ENCODE measurements at places on chromosomes 3 and 15.

DNA sequence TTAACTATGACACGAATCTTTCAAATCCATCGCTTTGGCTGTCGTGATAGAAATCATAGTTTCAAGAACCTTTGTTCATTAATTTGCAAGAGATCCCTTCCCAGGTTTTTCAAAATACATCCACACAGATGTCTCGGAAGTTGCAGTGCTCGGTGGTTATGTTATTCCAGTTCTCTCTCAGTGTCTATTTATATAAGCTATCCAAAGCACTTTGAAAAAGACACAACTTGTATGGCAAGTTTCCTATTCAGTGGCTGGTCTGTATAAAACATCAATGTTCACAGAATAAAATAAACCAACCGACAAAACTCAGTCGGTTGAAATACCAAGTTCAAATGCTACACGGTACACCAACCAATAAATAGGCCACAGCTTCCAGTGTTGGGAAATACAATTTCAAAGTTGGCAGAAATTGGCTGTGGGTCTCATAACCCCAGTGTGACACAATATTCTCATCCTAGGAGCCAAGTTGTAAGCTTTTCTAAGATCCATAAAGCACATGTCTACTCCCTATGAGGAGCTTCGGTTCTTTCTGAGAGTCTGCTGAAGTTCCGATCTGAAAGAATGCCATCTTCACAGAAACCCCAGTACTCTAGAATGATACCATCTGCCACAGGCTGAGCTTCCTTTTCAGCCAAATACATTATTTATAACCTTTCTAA, 23.7 kb downstream of the SATB1 start:
- no peak for DNase-seq

DNA sequence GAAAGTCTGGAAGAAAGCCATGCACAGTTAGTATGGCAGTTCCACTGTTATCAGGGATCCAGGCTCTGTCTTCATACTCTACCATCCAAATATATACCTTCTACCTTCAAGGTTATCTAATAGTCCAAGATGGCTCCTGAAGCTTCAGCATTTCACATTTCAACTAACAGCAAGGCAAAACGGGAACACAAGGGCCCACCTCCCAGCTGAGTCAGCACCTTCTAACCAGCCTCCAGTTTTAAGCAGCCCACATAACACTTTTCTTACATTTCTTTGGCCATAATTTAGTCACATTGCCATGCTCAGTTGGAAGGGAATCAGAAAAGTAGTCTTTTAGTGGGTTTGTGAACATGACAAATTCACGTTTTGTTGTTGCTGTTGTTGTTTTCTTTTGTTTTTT, 15.4 kb upstream of the MSL2 start:
- DNase-seq = no peak

DNA sequence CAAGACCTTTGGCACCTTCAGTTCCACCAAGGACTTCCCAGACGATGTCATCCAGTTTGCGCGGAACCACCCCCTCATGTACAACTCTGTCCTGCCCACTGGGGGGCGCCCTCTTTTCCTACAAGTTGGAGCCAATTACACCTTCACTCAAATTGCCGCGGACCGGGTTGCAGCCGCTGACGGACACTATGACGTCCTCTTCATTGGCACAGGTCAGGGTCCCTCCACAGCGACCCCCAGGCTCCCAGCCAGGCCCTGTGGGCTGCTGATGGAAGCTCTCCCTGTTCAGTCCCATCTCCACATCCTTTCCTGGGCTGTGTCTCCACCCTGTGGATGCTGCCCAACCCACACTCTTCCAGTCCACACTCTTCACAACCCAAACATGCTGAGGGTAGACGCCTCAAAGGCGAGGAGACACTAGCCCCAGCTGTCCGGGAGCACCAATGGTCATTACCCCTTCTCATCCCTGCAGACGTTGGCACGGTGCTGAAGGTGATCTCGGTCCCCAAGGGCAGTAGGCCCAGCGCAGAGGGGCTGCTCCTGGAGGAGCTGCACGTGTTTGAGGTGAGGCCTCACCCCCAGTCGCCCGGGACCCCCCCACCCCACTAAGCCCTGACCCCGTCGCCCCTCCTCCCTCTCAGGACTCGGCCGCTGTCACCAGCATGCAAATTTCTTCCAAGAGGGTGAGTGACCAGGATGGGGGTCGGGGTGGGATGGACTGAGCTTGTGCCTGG, 4.3 kb upstream of the LSMEM2 start:
- peak; percentile 49 for DNase-seq

- DNase-seq = peak; percentile 55
Measured at GRCh38 chr3:43894176-43895049, 203.7 kb downstream of the ABHD5 start.

DNA sequence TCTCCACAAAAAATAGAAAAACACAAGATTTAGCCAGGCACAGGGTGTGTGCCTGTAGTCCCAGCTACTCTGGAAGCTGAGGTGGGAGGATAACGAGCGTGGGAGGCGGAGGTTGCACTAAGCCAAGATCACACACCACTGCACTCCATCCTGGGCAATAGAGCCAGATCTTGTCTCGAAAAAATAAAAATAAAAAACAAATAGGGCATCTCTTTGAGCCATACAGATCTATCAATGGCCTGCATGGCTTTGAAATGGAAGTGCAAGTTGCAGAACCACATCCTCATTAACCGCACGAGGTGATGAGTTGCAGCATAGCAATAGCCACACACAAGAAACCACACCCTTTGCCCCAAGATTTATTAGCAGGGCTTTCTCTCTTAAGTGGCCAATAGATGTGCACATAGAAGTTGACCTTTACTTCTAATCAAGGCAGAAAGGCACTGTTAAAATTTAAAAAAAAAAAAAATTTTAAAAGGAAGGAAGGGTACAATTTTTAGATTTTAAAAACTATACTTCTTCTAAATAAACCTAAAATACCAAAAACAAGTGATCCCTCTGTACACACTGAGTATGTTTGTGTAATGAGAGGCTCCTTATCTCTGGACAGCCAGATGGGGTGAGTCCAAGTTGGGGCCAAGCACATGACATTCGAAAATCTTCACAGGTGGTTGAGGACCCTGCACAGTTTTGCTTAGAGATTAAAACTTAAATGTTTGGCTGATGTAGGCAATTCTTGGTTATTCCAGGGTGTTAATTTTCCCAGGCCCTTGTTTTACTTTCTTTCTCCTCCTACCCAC, 53.4 kb downstream of the FILIP1L start:
- DNase-seq = no peak

DNA sequence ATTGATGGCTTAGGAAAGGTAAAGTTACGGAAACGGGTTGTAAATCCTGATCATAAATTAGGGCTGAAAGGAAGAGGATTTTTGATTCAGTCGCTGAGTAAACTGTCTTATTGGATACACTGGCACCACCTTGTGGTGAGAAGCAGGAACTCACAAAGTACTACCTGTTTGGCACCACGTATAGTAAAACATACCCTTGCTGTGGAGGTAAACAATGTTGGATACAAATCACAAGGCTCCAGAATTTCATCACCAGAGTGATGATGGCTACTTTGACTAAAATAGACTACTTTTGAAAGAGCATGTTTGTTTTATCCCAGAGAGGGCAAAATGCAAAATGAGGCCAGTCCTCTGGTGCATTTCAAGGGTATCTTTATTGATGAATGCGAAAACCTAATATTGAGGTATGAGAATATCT, 216.9 kb downstream of the IGSF11 start:
- peak; percentile 71 for DNase-seq

- no peak for DNase-seq
Measured at GRCh38 chr3:39978308-39978707, 168.9 kb downstream of the MYRIP start.

GRCh38 chr3:65878831-65879230, 159.9 kb downstream of the MAGI1 start:
- DNase-seq = no peak

GRCh38 chr3:170196833-170197232, 15.3 kb upstream of the PHC3 start:
- no peak for DNase-seq

- no peak for DNase-seq
Measured at GRCh38 chr3:54217828-54218227, 95.5 kb downstream of the CACNA2D3 start.

DNA sequence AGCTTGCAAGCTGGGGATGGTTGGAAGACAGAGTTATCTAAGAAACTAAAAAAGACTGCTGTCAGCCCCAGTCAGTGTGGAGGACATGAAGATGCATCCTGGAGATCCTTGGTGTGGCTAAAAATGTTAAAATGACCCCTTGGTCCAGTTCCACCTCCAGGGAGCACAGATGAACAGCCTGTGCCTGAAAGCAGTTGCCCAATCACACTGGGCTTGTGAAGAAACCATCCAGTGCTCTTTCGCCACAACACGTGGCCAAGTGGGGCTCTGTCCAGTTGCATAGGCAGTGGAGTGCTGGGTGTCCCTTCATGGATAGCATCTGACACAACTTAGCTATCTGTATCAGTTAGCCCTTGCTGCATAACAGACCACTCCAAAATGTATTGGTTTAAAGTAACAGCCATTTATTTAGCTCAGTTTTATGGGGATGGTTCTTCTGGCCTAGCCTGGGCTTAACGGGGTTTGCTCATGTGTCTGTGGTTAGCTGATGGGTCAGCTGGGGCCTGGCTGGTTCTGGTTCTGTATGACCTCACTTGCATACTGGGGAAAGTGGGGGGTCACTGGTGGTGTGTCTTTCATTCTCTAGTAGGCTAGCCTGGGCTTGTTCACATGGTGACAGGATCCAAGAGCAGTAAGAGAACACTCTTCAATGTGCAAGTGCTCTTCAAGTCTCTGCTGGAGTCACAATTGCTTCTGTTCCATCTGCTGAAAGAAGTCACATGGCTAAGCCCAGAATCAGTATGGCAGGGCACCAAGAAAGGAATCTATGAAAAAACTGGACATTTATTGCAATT, 226.2 kb downstream of the PDCD6IP start:
- no peak for DNase-seq

DNA sequence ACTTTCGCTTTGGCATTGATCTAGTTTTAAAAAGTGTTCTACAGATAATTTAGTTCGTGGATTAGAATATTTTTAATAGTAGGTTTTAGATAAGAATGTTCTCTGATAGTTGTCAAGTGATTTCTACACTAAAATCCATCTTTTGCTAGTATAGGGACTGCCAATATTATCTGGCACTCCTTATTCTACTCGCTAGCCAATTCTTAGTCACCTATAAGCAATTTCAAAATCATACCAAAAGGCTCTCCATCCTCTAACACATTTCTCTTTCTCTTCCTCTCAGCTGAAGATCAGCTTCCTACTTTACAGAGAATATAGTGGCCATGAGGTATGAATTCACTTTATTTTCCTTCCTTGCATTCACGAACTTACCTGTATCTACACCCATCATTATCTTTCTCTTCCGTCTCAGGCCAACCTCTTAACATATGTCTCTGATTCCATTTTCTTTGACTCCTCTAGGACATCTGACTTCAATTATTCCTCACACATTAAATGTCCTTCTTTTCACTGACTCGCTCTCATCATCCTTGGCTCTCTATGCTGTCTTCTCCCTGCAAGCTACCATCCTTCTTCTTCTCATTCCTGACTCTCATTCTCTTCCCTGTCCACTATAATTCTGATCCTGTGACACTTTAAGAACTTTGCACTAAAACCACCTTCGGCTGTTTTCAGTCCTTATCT, 35.5 kb downstream of the C3orf80 start:
- no peak for DNase-seq

- no peak for DNase-seq
Measured at GRCh38 chr3:183664913-183665381, 29.5 kb downstream of the KLHL24 start.

GRCh38 chr15:70064441-70064840, 33.3 kb downstream of the TLE3 start:
- no peak for DNase-seq

- no peak for DNase-seq
Measured at GRCh38 chr3:100333970-100334487, 528 bp upstream of the NIT2 start.

DNA sequence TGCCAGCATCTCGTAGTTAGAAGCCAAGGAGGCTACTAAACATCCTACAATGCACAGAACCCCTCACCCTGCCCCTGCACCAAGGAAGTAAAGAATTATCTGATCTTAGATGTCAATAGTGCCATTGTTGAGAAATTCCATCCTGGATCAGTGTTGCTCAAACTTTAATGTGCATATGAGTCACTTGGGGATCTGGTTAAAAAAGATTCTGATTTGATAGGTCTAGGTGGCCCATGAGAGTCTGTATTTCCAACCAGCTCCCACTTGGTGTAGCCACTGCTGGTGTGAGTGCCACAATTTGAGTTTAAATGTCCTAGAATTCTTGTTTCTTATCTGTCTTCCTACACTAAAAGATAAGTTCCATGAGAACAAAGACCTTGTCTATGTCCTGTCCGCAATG, 43.7 kb downstream of the TMEM45A start:
- no peak for DNase-seq

DNA sequence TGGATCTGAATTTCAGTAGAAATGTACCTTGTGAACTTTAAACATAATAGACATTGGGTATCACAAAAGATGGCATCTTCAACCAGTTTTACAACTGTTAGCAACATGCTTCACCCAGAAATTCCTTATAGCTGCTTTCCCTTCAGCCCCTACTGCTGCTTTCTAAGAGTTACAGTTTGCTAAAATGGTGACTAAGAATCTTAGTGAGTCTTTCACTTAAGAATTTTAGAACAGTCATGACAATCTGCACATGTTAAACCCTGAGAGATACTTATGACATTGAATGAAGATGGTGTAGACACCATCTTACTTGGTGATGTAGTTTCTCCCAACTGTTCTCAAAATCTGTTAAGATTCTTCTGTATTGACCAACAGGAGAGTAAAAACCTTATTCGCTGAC, 129.7 kb upstream of the UBE2E1 start:
- no peak for DNase-seq

DNA sequence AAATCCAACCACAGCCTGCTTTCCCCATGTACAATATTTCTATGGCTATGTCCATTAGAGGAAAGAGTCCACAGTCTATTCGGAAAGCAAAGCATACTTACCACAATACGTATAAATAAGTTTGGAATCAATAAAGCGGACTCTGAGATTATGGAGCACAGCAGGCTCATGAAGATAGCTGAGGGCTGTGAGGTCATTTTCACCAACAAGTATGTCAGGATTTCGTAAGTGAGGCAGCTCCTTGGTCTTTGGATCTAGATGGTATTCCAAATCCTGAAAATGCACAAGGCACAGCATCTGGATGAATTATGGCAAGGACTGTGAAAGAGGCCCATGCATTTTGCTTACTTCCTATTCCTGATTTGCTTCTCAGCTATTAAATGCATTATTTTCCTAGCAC, 100.4 kb downstream of the MYO5A start:
- no peak for DNase-seq

DNA sequence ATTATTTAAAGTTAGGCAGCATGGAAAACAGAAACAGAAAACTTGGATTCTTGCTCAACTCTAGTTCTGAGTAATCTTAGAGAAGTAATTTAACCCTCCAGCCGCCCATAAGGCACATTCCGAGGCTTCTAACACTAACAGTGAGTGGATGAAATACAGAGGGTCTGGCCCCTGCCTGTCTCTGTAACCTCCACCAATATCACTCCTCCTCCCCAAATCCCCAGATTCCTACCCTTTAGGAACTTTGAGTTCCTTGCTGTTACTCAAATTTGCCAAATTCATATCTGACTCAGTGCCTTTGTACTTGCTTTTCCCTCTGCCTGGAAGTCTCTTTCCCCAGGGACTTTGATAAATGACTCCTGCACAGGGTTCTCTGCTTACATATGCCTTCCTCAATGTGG, 112.5 kb upstream of the TGFBR2 start:
- no peak for DNase-seq

Data from NAMALWA (cell line).